ENCODE measurements at places on chromosomes 13 and 19.

DNA sequence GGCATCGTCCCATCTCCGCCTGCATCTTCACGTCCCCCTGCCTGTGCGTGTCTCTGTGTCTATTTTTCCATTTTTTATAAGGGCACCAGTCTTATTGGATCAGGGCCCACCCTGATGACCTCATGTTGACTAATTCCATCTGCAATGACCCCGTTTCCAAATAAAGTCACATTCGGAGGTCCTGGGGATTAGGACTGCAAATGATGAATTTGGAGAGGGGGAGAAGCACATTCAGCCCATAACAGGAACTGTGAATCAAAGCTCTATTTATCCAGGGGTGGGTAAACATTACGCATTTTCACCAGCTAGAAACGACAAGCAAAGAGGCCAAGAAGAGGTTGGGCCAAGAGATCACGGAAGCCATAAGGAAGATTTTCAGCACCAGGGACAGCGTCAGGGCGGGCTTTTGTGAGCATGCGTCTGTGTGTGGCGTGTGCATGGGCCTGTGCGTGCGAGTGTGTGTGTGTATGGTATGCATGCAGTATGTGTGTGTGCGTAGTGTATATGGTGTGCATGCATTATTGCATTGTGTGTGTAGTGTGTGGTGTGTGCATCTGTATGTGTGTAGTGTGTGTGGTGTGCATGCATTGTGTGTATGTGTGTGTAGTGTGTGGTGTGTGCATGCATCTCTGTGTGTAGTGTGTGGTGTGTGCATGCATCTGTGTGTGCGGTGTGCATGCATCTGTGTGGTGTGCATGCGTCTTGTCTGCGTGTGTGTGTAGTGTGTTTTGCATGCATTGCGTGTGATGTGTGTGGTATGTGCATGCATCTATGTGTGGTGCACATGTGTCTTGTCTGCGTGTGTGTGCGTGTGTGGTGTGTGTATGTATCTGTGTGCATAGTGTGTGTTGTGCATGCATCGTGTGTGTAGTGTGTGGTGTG is 19.6 kb downstream of the CELF5 start:
- DNase-seq = peak; percentile 66

DNA sequence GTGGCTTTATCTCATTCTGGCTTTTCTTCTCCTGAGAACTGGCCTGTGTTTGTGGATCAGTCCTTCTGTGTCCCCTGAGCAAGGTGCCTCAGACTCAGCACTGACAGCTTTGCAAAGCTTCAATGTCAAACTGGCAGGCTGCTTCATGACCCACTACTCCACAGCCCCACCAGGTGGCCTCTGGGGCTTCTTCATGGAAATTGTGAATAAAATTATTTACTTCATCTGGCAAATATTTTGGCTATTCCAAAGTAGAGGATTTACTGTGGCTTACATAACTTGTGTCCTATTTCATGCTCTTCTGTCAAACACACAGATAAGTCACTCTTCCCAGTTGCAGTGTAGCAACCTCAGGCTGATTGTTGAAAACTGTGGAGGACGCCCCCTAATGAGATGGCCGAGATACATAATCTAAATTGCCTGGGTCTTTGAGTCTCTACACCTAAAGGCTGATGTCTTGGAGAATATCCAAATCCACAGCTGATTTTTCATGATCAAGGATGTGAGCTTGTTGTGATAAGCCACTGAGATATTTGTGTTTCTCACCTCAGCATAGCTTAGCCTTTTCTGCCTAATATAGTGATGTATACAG is 721.9 kb upstream of the SLC10A2 start:
- peak; percentile 9 for DNase-seq

- DNase-seq = no peak
Measured at GRCh38 chr13:99390601-99391000, 83.4 kb upstream of the GPR183 start.

DNA sequence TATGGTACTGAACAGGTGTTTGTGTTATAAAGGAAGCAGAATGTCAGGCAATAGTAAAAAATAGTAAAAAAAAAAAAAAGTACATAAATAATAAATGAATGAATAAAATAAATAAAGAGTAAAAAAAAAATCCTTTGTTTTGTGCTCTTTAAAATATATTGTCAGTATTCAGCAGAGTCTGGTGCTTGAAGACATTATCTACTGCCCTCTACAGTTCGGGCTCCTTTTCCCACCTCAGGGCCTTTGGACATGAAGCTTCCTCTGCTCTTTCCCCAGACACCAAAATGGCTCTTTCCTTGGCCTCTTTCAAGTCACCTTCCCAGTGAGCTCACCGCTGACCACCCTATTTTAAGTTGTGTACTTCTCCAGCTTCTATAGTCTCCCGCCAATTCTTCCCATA is 137.5 kb downstream of the TNFRSF19 start:
- DNase-seq = peak; percentile 59

DNA sequence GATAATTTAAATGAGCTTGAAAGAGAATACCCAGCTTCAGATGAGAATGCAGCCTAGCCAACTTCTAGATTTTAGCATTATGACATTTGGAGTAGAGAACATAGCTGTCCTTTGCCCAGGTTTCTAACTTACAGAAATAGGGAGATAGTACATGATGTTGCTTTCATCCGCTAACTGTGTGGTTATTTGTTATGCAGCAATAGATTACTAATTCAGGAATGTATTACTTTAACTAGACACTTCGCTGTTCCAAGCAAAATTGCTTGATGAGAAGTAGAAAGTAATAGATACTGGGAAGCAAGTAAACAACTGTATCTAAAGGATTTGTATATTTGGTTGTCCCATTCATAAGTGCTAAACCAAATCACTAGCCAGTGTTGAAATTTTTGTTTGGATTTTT is 790.9 kb upstream of the PRR20A start:
- DNase-seq = no peak

- DNase-seq = peak; percentile 76
Measured at GRCh38 chr19:2477141-2477710, 1.3 kb downstream of the GADD45B start.

GRCh38 chr13:108708921-108709320 is 79.5 kb downstream of the MYO16 start:
- no peak for DNase-seq

GRCh38 chr13:109131698-109132257 is 502.4 kb downstream of the MYO16 start:
- DNase-seq = no peak

DNA sequence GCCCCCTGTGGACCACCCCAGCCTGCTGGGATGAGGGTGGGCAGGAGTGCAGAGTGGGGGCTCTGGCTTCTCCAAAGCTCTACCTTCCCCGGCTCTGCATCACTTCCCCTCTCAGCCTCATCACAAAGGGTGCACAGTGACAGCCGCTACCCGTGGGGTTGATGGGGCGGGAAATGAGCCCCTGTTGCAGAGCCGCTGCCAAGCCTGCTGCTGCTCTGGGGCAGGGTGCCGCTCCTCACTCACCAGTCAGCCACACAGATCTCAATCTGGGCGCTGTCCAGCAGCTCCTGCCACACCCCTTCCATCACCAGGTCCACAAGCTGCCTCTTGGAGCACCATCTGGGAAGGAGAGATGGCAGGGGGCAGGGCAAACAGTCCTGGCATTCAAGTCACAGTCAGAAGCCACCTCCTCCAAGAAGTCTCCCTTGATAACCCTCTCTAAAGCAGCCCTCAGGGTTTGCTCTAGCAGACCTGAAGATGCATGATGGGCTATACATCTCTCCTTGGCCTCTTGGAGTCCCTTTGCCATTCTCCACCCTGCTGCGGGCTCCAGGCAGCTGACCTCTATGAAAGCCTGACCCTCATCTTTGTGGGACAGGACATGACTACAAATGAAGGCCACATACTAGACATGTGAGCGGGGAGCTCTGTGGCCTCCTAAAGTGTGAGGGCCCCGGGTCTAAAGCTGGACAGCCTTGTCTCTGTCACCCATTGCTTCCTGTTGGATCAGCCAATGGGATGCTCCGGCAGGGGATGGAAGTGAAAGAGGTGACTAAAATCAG is 15.7 kb downstream of the MRPS12 start:
- no peak for DNase-seq

DNA sequence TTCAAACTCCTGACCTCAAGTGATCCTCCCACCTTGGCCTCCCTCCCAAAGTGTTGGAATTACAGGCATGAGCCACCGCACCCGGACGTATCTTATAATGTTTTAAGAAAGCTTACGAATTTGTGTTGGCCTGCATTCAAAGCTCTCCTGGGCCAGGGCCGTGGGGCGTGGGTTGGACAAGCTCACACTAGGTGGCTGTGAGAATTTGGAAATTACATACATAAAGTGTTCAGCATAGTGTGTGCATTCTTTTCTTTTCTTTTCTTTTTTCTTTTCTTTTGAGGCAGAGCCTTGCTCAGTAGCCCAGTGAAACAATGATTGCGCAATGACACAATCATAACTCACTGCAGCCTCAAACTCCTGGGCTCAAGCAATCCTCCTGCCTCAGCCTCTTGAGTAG is 2.6 kb downstream of the ZSWIM4 start:
- DNase-seq = peak; percentile 81

- no peak for DNase-seq
Measured at GRCh38 chr19:6221878-6222746, 57.7 kb downstream of the MLLT1 start.

DNA sequence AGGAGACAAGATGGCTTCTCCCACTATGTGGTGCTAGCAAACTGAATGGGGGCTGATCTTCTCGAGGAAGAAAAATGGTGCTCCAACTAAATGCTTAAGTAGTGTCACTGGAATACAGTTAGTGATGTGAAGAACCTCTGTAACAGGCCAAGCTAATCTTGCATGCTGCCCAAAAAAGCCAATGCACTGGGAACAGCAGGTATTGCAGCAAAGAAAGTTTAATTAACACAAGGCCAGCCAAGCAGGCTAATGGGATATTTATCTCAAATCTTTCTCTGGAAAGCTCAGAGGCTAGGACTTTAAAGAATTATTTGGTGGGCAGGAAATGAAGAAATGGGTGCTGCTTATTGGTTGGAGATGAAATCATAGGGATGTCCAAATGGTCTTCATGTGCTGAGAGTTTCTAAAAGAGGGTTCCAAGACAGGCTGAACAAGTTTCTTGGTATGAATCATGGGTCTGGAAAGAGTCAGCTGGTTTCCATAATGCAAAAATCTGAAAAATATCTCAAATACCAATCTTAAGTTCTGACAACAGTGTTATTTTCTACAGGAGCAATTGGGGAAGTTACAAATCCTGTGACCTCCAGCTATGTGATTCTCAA is 1550.5 kb downstream of the SLITRK5 start:
- DNase-seq = no peak

GRCh38 chr13:50396001-50396400 is 380.8 kb downstream of the KCNRG start:
- DNase-seq = peak; percentile 99

DNA sequence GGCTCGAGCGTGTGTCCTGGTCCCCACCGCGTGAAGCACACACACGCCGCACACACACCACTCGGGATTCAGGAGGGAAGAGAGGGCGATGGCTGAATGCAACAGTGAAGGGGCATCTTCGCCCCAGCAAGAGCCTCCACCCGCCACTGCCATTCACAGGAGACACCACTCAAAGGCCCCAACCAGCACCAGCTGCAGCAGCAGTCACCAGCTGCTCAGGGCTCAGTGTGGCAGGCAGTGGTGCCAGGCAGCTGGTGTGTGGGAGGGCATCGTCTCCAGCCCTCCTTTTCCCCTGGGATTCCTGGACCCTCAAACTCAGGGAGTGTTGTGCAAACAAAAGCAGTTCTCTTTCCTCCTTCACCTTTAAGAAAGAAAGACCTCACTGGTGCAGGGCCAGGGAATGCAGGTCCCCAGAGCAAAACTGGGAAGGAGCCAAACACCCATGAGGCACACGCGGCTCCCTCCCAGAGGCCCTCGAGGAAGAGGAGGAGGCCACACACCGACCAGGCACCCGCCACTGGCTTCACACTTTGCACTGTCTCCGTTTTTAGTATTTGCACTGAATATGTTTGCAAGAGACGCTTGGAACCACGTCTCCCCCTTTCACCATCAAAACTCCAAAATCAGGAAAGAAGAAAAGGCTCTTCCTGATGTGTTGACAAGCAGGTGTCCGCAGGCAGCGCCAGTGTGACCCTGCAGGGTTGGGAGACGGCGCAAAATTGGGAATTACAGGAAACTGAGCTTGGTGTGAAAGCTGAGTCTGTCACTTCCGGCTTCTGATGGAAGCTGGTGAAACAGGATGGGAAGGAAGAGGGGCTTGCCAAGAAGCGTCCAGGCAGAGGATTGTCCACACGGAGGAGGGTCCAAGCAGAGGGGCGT is 26.4 kb upstream of the F7 start:
- DNase-seq = no peak

DNA sequence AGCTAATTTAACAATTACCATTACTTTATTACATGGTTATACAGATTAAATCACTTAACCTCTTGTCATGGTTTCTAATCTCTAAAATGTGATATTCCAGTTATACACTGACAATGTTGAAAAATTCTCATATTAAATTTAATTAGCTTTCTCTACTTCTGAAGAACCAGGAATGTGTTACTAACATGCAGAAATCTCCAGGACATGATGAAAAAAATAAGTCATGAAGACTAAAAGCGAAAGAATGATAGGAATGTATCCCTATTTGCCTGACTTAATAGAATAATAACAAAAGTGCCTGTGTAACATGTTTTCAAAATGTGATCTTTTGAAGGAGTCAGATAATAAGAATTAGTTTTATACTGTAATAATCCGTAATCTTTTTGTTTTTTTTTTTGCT is 2823.7 kb upstream of the PCDH20 start:
- DNase-seq = peak; percentile 24

DNA sequence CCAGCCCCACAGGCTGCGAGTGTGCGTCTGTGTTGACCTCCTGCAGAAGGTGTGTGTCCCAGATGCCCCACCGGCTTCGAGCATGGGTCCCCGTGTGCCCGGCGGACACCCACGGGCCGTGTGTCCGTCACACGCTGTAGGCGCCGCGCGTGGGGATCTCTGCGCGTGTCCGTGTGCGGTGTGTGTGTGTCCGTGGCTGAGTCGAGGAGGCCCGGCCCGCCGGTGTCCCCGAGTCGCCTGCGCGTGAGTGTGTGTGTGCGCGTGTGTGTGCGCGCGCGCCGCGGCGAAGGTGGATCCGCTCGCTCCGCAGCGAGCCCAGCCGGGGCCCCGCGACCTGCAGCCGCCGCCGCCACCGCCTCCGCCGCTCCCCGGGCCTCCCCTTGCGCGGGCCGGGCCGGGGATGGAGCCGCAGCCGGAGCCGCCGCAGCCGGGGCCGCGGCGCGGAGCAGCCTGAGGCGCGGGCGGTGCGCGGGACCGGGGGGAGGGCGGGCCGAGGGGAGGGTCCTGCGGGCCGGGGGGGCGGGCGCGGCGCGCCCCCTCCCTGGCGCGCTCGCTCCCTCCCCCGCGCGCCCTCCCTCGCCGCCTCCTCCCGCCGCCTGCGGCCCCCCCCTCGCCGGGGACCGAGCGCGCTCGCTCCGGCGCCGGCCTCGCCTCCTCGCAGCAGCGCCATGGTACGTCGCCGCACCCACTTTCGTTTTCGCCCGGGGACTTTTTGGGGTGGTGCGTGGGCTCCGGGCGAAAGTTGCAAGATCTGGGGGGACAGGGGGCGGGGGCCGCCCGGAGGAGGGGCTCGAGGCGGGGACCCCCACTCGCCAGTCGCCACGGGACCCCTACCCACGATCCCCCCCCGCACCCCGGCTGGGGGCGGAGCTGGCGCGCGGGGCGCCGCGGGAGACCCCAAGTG is 7.1 kb upstream of the NFIC start:
- DNase-seq = peak; percentile 50

DNA sequence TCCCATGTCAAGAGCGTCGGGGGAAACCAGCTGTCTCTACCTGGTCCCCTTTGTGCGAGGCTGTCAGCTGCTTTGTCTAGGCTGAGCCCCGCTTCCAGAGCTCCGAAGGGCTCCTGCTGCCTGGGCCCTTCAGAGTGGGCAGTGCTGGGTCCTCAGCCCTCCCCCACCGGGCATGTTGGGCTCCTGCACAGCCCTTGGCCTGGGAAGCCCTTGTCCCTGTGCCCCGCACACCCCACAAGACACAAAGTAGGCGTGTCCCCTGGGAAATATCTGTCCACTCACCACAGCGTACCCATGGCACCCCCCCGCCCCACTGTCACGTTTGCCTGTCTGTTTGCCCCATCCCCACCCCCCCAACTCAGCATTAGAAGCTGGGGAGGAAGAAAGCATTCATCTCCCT is 39.6 kb upstream of the RANBP3 start:
- DNase-seq = no peak

All from epithelial cell of esophagus (primary cell).